Kidney (tissue), 22 donors: ENCODE measurements at places on chromosomes 2 and 18.

GRCh38 chr2:187943772-187944369 lies 347.8 kb upstream of the GULP1 start:
- H3K36me3 ChIP-seq: no peaks in the 10 kb centered on the region
- no peak for DNase-seq
- no peak overlapping the region for H3K27ac ChIP-seq

DNA sequence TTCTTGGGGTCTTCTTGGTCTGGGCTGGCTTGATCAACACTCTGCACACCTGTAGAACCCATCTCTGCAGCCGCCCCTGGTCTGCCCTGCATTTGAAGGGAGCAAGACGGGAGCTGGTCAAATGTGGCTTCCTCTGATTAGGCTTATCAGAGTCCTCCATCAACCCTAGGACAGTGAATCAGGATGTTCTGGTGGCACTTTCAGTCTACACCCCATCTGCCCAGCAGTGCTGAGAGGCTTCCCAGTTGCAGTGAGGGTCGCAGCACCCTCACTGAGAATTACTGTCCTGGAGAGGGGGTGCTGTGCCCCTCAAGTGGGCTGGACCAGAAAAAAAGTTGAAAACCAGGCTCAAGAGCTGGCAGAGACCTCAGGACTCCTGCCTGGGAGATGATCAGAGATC lies 152.9 kb downstream of the DYSF start:
- H3K36me3 ChIP-seq: no peaks in the 10 kb centered on the region
- H3K27me3 ChIP-seq: no peaks in the 10 kb centered on the region
- DNase-seq: no peak
- no peak overlapping the region for H3K4me3 ChIP-seq
- H3K27ac ChIP-seq: no peak overlapping the region
- H3K4me1 ChIP-seq: no peaks in the 10 kb centered on the region

GRCh38 chr2:11234309-11234708 lies 79.0 kb downstream of the SLC66A3 start:
- H3K4me3 ChIP-seq: no peak overlapping the region
- H3K27me3 ChIP-seq: no peaks in the 10 kb centered on the region
- no peak overlapping the region for H3K27ac ChIP-seq

- no peaks in the 10 kb centered on the region for H3K27me3 ChIP-seq
- DNase-seq: no peak
- H3K4me3 ChIP-seq: no peak overlapping the region
- no peaks in the 10 kb centered on the region for H3K4me1 ChIP-seq
- no peaks in the 10 kb centered on the region for H3K36me3 ChIP-seq
These were observed 79.4 kb downstream of the NOL10 start for GRCh38 chr2:10610213-10610910.

DNA sequence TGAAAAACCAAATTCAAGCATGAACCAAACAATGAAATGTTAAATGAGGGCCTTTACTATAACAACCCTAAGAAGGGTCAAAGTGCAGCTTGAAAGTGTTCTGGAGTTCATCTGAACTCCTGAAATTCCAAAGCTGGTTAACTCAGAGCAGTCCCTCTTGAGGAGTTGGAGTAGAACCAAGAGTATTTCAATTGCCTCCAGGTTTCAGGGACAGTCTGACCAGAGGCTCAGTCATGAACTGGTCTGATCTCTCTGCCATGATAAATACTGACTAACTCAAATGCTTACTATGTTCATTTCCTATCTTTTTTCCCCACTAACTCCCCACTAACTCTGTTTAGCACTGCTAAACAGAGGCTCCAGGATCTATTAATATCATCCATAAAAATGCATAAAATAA lies 2.7 kb downstream of the STARD7 start:
- no peaks in the 10 kb centered on the region for H3K27me3 ChIP-seq
- no peak for DNase-seq
- H3K4me3 ChIP-seq: peak overlapping the region; percentile 26
- H3K4me1 ChIP-seq: no peaks in the 10 kb centered on the region

DNA sequence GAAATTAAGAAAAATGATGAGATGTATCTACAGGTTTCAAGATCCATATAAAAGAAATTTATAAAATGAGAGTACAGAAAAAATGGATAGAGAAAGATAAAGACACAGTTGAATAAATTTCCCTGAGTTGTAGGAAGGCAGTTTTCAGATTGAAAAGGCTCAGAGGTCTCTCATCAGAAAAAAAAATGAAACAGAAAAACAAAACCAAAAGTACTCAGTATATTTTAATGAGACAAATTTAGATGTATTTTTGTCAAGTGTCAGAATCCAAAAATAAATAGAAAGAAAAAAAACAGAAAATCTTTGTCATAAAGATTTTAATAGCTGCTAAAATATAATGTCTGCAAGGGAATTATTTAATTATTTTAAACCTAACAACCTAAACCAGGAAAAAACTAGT lies 520.5 kb downstream of the KCNJ3 start:
- H3K36me3 ChIP-seq: no peaks in the 10 kb centered on the region
- H3K27me3 ChIP-seq: no peaks in the 10 kb centered on the region
- H3K27ac ChIP-seq: no peak overlapping the region
- H3K4me3 ChIP-seq: no peak overlapping the region
- no peaks in the 10 kb centered on the region for H3K4me1 ChIP-seq

- no peak for DNase-seq
- H3K4me3 ChIP-seq: no peak overlapping the region
- H3K4me1 ChIP-seq: no peaks in the 10 kb centered on the region
- H3K27ac ChIP-seq: no peak overlapping the region
These were observed 1.1 kb downstream of the MARCHF4 start for GRCh38 chr2:216370961-216371712.

DNA sequence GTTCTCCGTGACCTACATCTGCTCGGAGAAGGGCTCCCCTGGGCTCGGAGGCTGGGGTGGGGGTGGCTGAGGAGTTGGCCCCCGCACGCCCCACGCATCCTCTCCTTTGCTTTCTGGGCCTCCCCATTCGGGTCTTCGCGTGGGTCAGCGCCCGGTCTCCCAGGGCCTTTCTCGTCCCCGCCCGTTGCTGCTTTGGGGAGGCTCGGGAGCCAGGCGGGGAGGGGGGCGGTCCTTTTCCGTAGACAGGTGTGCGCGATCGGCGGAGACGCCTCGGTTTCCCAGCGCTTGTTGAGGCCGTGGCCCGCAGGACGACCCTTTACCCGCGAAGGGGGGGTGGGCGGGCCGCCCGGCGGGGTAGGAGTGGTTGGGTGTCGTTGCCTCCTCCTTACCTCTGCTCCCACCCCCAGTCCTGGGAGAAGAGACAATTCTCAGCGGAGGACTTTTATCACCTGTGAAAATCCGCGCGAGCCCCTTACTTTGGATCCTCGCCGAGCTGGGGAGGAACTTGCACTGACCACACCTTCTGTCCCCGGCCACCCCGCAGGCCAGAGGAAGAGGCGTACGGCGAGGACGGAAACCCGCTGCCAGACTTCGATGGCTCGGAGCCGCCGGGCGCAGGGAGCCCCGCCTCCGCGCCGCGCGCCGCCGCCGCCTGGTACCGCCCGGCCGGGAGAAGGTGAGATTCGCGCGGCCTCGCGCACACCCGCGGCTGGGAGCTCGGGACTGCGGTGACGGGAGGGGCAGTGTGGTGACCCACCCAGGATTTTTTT lies 2.6 kb downstream of the ADCYAP1 start:
- H3K4me3 ChIP-seq: peak overlapping the region; percentile 53
- H3K36me3 ChIP-seq: no peaks in the 10 kb centered on the region
- H3K27ac ChIP-seq: no peak overlapping the region
- peaks cover 60% of the 10 kb centered on the region for H3K27me3 ChIP-seq

GRCh38 chr18:76457475-76457874 lies 37.6 kb downstream of the ZNF516 start:
- H3K27ac ChIP-seq: no peak overlapping the region
- DNase-seq: no peak
- no peaks in the 10 kb centered on the region for H3K27me3 ChIP-seq
- peaks cover 18% of the 10 kb centered on the region for H3K4me1 ChIP-seq
- no peak overlapping the region for H3K4me3 ChIP-seq

DNA sequence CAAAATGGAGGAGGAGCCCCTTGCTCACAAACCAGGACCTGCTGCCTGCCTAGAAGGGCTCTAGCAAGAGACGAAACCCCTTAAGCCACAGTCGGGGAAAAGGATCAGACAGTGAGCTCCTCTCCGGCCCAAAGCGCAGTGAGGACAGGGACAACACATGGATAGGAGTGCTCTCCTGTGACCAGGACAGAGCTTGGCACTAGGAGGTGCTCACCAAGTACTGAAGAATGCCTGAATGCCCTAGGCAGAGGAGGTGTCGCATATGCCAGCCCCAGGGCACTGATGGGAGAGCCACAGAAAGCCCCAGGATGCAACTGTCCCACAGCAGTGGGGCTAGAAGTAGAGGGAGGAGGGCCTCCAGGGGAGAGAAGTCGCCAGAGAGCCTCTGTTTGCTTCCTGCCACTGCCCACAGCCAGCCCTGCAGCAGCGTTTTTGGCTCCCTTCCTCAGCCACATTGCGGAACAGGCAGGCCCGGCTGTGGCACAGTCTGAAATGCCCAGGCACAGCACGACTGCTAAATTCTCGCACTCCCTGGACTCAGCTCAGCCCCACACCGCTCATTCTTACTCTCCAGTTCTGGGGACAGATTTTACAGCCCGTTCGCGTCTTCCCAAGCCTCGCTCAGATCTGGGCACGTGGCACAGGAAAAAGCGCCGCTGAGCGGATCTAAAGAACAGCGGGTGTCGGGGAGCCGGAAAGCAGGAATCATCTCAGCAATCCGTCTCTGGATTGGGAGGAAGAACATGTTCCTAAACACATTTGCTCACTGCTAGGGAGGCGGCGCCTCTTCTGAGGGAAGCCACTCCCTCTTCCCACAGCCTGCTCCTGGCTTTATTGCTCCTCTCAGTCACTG lies 98.7 kb upstream of the POU3F3 start:
- no peaks in the 10 kb centered on the region for H3K27me3 ChIP-seq
- no peaks in the 10 kb centered on the region for H3K36me3 ChIP-seq
- no peaks in the 10 kb centered on the region for H3K4me1 ChIP-seq

GRCh38 chr2:74010087-74010541 lies 25.4 kb downstream of the TET3 start:
- no peaks in the 10 kb centered on the region for H3K36me3 ChIP-seq
- no peak overlapping the region for H3K27ac ChIP-seq
- H3K27me3 ChIP-seq: no peaks in the 10 kb centered on the region
- peaks cover 12% of the 10 kb centered on the region for H3K4me1 ChIP-seq
- DNase-seq: peak; percentile 44

DNA sequence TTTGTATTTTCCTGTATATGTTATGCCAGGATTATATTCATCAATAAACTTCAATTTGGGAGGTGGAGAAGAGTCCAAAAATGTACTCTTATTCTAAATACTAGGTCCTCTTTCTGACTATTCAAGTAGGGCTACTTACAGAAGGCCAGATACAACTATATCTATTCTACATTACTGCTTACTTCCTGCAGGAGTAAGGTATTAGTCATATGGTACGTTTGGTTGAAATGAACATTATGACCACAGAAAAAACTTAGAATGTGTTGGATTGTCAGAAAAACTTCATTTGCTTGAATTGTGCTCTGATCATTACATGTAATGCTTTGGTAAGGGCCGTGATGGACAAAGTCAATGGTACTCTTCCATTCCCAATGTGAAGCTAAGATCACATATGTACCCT lies 35.0 kb downstream of the STAT4 start:
- H3K36me3 ChIP-seq: no peaks in the 10 kb centered on the region
- no peak overlapping the region for H3K27ac ChIP-seq
- no peak for DNase-seq

DNA sequence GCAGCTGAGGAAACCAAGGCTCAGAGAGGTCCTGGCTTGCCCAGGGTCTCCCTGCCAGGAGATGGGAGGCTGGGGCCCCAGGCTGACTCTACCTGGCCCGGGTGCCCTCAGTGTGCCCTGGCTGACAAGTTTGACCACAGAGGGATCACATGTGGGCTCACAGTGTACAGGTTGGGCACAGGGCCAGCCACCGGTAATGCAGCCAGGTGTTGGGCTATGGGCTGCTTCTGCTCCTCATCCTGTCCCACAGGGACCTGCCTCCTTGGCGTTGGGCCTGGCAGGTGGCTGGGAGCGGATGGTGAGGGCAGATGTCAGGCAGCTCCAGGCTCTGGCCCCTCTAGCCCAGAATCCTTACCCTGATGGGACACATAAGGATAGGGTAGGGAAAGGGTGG lies 250.5 kb downstream of the LOXHD1 start:
- no peak overlapping the region for H3K27ac ChIP-seq
- no peaks in the 10 kb centered on the region for H3K27me3 ChIP-seq
- no peak overlapping the region for H3K4me3 ChIP-seq
- DNase-seq: no peak

- H3K27me3 ChIP-seq: no peaks in the 10 kb centered on the region
- no peaks in the 10 kb centered on the region for H3K4me1 ChIP-seq
- H3K36me3 ChIP-seq: no peaks in the 10 kb centered on the region
- no peak overlapping the region for H3K27ac ChIP-seq
These were observed 28.9 kb downstream of the NYAP2 start for GRCh38 chr2:225428360-225428759.

GRCh38 chr18:10792181-10792580 lies 266.4 kb downstream of the NAPG start:
- no peaks in the 10 kb centered on the region for H3K4me1 ChIP-seq
- H3K27ac ChIP-seq: no peak overlapping the region
- no peaks in the 10 kb centered on the region for H3K27me3 ChIP-seq
- H3K36me3 ChIP-seq: no peaks in the 10 kb centered on the region

- H3K27me3 ChIP-seq: no peaks in the 10 kb centered on the region
- H3K4me3 ChIP-seq: no peak overlapping the region
- H3K36me3 ChIP-seq: no peaks in the 10 kb centered on the region
- H3K4me1 ChIP-seq: no peaks in the 10 kb centered on the region
- no peak overlapping the region for H3K27ac ChIP-seq
These were observed 56.9 kb downstream of the ACKR3 start for GRCh38 chr2:236626391-236627150.

DNA sequence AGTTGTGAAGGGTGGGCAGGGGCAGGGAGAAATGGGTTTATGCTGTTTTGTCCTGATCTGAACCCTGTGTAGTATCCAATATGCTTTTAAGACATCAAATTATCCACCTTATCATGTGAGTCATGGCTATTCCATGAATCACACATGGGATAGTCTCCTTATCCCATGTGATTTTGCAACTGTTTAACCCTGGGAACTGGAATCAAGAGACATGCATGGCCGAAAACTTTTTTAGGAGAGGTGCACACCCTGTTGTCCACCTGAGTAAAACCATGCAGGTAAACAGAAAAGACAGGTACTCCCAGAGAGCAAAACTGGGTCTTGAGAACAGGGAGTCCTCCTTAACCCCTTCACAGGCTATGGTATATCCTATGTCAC lies 490.6 kb upstream of the HS6ST1 start:
- no peaks in the 10 kb centered on the region for H3K36me3 ChIP-seq
- no peaks in the 10 kb centered on the region for H3K4me1 ChIP-seq
- H3K27ac ChIP-seq: no peak overlapping the region
- no peak for DNase-seq
- H3K27me3 ChIP-seq: no peaks in the 10 kb centered on the region

DNA sequence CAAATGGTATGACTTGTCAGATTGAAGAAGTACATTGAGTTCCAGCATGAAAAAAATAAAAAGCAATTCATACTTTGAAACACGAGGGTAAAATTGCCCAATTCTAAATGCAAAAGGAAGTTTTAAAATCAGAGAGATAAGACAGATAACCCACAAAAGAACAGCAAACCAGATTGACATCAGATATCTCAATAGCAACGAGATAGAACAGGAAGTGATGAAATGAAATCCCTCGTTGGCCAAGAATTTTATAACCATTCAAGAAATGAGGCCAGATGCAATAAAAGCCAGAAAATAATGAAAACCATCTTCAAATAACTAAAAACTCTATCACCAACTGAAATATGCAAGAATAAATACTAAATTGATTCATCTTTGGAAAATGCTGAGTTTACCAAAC lies 172.8 kb downstream of the CD226 start:
- H3K27ac ChIP-seq: no peak overlapping the region
- H3K4me1 ChIP-seq: no peaks in the 10 kb centered on the region
- no peak for DNase-seq
- no peak overlapping the region for H3K4me3 ChIP-seq
- no peaks in the 10 kb centered on the region for H3K36me3 ChIP-seq
- H3K27me3 ChIP-seq: no peaks in the 10 kb centered on the region

- no peaks in the 10 kb centered on the region for H3K27me3 ChIP-seq
- DNase-seq: no peak
- H3K27ac ChIP-seq: no peak overlapping the region
- no peaks in the 10 kb centered on the region for H3K4me1 ChIP-seq
These were observed 91.5 kb downstream of the RAD51AP2 start for GRCh38 chr2:17426743-17427142.
